A549 treated with GW870086 at 1 μM for 4 hours (cell line): ENCODE measurements at places on chromosomes 6 and 20. TPM values are rescaled to one million over a fixed set of nuclear protein-coding genes. Genes with fewer than 3 reads are reported as not detected.

Gene B3GAT2
- total RNA-seq: 0.02 to 0.03 TPM in 2 of 5 replicates, not detected in the others

Gene SMOC2
- not detected in 5 replicates for total RNA-seq

Gene AVP
- total RNA-seq: not detected in 5 replicates

Gene MOXD1
- total RNA-seq: 1.1 to 2.3 TPM (median 1.6 TPM) in 5 replicates

Gene BICRAL
- 2.2 to 3.1 TPM (median 2.9 TPM) in 5 replicates for total RNA-seq

Gene CTAGE9
- total RNA-seq: not detected in 5 replicates

Gene SAMD10
- total RNA-seq: not detected in 5 replicates

Gene RIPPLY2
- total RNA-seq: 0.26 to 1.5 TPM (median 0.58 TPM) in 4 of 5 replicates, not detected in the other

Gene HLA-E
- total RNA-seq: 60.5 to 67.0 TPM (median 61.0 TPM) in 5 replicates
